Esophagus muscularis mucosa (tissue), 4 donors: ENCODE measurements at places on chromosomes 16 and 17. TPM values are rescaled to one million over a fixed set of nuclear protein-coding genes. Genes with fewer than 3 reads are reported as not detected.

GRCh38 chr17:39231591-39232551, 6.1 kb upstream of the STAC2 start:
- DNase-seq: no peak

- no peak for DNase-seq
Measured at GRCh38 chr16:1260101-1260680, 4.3 kb downstream of the TPSD1 start.

DNA sequence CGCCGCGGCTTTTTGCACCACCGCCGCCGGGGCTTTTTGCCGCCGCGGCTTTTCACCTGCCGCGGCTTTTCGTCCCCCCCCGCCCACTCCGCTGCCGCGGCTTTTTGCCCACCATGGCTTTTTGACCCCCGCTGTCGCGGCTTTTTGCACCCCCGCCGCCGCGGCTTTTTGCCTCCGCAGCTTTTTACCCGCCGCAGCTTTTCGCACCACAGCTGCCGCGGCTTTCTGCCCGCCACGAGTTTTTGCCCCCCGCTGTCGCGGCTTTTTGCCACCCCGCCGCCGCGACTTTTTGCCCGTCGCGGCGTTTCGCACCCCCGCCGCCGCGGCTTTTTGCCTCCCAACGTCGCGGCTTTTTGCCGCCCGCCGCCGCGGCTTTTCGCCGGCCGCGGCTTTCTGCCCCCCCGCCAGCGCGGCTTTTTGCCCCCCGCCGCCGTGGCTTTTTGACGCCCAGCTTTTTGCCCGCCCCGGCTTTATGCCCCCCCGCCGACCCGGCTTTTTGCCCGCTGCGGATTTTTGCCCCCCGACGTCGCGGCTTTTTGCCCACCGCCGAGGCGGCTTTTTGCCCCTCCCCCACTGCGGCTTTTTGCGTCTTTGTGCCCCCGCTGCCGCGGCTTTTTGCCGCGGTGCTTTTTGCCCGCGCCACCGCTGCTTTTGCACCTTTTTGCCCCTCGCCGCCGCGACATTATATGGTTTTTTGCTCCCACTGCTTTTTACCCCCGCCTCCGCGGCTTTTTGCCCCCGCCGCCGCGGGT, 1343.6 kb downstream of the TP53TG3F start:
- DNase-seq: no peak

- peak; percentile 62 for DNase-seq
Measured at GRCh38 chr16:54932021-54932660, 1.5 kb downstream of the IRX5 start.

DNA sequence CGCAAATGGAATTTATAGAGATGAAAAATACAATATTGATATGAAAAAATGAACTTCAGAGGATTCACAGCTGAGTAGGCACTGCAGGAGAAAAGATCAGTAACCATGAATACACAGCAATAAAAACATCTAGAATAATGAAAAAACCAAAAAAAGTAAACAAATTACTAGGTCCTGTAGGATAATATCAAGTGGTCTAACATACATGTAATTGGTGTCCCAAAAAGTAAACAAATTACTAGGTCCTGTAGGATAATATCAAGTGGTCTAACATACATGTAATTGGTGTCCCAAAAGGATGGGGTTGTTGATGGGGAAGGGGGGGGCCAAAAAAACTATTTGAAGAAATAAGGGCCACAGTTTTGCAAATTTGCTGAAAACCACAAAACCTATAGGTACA, 43.4 kb downstream of the ZNF18 start:
- no peak for DNase-seq

- no peak for DNase-seq
Measured at GRCh38 chr17:57464191-57464864, 208.0 kb downstream of the MSI2 start.

- DNase-seq: no peak
Measured at GRCh38 chr16:61289141-61289540, 747.1 kb downstream of the CDH8 start.

GRCh38 chr16:22728167-22728836, 85.7 kb upstream of the HS3ST2 start:
- DNase-seq: no peak

- no peak for DNase-seq
Measured at GRCh38 chr17:27438348-27438998, 17.8 kb upstream of the KSR1 start.

GRCh38 chr17:47897561-47897960, 1.5 kb downstream of the SP2 start:
- no peak for DNase-seq

DNA sequence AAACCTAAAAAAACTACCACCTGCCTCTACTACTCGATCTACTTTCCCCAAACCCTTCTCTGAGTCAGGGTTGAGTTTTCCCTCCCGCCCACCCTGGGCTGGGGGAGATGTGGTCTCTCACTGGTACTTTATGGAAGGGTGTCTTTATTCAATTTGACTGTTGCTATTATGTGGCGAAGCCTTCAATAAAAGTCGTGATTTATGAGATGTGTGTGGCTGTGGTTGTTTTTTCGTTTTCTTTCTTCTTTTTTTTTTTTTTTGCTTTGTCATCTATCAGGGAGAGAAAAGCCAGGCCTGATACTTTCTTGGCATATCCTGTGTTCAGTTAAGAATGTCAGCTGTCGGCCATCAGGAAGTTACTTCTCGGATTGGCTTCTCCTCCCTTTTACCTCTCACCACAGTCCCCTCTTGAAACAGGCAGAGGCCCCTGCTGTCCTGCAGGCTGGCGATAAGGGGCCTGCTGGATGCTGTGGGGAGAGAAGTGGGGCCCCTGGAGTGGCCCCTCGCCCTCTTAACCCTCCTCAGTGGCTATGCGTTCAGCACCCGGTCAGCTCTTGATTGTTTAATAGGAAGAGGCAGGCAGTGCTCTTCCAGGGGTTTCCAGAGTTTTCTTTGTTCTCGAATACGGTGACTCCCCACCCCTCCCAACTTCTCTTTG, 123.0 kb downstream of the MSI2 start:
- DNase-seq: no peak

- DNase-seq: no peak
Measured at GRCh38 chr17:42531455-42532354, 4.3 kb upstream of the NAGLU start.

DNA sequence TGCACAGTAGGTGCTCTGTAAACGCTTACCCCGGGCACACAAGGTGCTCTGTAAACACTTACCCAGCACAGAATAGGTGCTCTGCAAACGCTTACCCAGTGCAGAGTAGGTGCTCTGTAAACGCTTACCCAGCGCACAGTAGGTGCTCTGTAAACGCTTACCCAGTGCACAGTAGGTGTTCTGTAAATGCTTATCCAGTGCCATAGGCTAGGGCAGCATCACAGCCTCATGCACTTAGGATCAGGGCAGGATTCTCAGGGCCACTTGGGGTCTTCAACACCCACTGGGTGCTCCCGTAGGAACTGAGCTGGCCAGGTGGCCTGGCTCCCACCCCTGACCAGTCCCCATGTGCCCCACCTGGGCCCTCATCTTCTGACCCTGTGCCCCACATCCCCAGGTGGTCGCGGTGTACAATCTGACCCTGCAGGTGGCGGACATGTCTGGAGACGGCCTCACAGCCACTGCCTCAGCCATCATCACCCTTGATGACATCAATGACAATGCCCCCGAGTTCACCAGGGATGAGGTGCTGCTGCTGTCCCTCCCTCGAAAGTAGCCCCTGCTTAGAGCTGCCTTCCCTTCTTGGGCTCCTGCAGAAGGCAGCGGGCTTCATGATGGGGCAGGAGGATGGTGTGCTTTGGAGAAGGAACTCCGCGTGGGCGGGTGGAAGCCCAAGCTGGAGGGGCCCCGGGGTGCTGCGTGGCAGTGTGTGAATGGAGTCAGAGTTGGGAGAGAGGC, 13.1 kb downstream of the SLC22A31 start:
- no peak for DNase-seq

SPIRE2 gene
- 1.8 TPM for total RNA-seq

KRTAP2-3 gene
- not detected for total RNA-seq

MEIOB gene
- total RNA-seq: not detected

PLXDC1 gene
- 12.9 TPM for total RNA-seq

EPN3 gene
- not detected for total RNA-seq

ITGA2B gene
- total RNA-seq: 1.4 TPM

SLC16A6 gene
- total RNA-seq: 0.42 TPM

KRT32 gene
- total RNA-seq: not detected

EME1 gene
- total RNA-seq: not detected

KRT27 gene
- total RNA-seq: not detected

ACSM2A gene
- total RNA-seq: not detected

KRTAP3-1 gene
- not detected for total RNA-seq
